ENCODE measurements at places on chromosomes 7 and 10. TPM values are rescaled to one million over a fixed set of nuclear protein-coding genes. Genes with fewer than 3 reads are reported as not detected.
A peak's percentile ranks its signal among the peaks of the same experiment; 100 is the strongest.

DNA sequence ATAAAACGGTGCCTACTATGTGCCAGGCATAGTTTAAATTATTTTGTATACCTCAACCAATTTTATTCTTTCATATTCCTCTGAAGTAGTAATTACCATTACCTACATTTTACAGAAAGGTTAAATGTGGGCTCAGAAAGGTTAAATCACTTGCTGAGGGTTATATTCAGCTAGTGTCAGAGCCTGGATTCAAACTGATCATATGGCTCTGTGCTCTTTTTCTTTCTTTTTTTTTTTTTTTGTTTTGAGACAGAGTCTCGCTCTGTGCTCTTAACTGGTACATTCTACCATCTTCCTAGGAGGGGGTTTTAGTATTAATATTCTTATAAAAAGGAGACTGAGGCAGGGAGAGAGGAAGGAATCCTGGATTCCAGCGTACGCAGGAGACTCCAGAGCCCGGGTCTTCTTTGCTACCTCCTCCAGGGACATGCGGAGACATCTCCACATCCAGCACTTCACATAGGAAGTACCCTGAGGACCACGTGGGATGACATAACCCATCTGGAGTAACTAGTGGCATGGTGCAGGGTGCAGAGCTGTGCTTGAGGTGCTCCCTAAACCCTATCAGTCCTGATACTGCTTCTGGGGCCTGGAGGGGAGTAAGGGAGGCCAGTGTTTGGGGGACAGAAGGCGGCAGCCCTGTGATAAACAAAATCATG, 29.6 kb upstream of the ATXN7L1 start:
- no peak for DNase-seq

NEUROG3 gene
- not detected for total RNA-seq

- DNase-seq, result no peak
Observed at GRCh38 chr10:80070057-80070456, 8.4 kb upstream of the TMEM254 start.

UCN3 gene
- total RNA-seq, result not detected

GRCh38 chr10:18719811-18720210, 60.6 kb downstream of the ARL5B start:
- no peak for DNase-seq

DNA sequence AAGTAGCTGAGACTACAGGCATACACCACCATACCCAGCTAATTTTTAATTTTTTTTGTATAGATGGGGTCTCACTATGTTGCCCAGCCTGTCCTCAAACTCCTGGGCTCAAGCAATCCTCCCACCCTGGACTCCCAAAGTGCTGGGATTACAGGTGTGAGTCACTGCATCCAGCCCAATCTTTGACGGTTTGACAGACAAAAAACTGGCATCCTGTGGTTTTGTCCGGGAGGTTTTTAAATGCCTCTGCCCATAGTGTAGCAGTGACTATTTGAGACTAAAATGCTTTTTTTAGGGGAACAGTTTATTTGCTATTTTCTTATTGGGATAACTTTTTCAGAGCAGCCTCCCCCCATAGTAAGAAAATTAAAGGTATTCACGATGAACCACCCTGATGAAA, 523.7 kb upstream of the GALNT17 start:
- DNase-seq, result peak; percentile 10

SERPINE1 gene
- total RNA-seq, result 73.4 TPM
